Camera-type eye (tissue), 1 donor: ENCODE measurements at places on chromosomes 7 and 10. TPM values are rescaled to one million over a fixed set of nuclear protein-coding genes. Genes with fewer than 3 reads are reported as not detected.

Gene TEX47
- total RNA-seq: not detected

Gene CFAP46
- 7.5 TPM for total RNA-seq

Gene SLC29A3
- 7.5 TPM for total RNA-seq

Gene CYP3A7
- not detected for total RNA-seq

Gene VAX1
- 0.33 TPM for total RNA-seq

Gene ADAM12
- total RNA-seq: 29.9 TPM

Gene SUN3
- total RNA-seq: not detected

Gene PAX4
- not detected for total RNA-seq

Gene NKX2-3
- total RNA-seq: not detected

Gene NXPH1
- 1.6 TPM for total RNA-seq

Gene CALML3
- 0.33 TPM for total RNA-seq

Gene CPEB3
- 18.1 TPM for total RNA-seq

Gene INPP5F
- 69.1 TPM for total RNA-seq
